AG09309 (cell line): ENCODE measurements at places on chromosomes 2 and 18.
A peak's percentile ranks its signal among the peaks of the same experiment; 100 is the strongest.

GRCh38 chr2:221154176-221154575, 417.9 kb downstream of the EPHA4 start:
- no peak for DNase-seq

DNA sequence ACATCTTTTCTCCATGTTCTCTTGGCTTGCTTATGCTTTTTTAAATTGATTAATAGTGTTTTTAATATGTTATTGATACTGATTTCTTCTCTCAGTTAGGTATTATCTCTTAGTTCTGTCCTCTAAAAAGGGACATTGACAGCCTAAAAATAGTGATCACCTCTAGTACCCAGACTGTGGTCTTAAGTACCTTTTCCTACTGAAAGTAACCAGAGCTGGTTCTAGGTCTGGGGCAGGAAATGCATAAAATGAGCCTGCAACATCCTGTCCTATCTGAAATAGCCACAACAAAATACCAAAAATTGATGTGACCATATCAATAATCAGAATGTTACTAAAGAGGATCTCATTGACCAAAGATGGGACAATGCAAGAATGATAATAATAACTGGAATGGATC, 113.3 kb downstream of the DNAH6 start:
- DNase-seq = no peak

DNA sequence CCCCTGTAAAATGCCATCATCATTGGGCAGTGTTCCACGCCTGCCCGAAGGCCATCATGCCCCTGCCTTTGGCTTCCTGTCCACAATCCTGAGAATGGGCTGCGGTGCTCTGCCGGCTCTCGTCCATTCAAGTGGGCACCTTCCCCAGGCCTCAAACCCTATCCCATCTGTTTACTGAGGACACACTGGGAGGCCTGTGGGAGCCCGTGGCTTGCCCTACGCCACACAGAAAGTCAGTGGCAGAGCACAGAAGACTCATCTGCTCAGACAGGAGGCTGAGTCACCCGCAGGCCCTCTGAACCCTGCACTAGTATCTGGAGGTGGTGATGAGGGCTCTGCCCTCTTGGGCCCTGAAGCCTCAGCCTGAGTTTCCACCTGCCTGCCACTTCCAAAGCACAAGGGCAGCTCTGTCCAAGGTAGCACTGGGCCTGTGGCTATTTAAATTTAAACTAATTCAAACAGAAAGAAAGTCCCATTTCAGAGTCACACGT, 19.1 kb upstream of the ANKRD53 start:
- DNase-seq = no peak

DNA sequence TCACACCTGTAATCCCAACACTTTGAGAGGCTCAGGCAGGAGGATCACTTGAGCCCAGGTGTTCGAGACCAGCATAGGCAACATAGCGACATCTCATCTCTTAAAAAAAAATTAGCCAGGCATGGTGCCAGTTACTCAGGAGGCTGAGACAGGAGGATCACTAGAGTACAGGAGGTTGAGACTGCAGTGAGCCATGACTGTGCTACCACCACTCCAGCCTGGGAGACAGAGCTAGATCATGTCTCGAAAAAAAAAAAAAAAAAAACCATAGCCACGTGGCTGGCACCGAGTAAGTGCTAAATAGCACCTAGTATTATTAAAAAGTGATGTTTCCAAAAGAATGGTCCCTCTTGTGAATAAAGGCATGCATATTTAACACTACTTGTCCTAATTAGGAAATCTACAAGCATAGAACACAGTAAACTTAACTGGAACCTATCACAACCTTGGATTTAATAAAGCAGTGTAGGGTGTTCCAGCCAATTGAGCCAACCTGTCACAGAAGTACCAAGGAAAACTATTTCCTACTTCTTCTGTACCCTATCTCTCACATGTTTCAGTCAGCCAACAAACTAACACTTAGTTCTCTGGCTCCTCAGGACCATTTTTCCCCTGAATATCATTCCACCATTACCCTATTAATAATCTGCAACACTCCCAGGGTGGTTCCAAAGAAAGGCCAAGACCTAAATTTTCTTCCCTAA, 8.8 kb downstream of the RAB1A start:
- no peak for DNase-seq

GRCh38 chr2:120751553-120751952, 15.9 kb downstream of the GLI2 start:
- no peak for DNase-seq

- peak; percentile 2 for DNase-seq
These were observed 45.2 kb downstream of the GAREM1 start for GRCh38 chr18:32425466-32425865.

DNA sequence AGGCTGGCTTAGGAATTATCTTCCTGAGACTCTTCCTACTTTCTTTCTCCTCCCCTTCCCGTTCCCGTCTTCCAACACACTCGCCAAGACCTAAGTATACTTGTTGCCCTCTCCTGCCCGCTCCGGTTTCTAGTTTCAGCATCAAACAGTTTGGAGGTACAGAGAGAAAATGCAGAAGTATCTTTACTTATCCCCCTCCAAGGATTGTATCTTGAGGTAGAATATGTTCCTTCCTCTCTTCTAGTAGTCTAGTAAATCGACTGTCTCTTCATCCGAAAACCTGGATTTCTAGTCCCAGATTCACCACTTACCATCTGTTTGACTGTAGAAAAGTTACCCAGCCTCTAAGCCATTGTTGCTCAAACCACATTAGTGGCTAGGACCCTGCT, 755 bp downstream of the EIF4E2 start:
- DNase-seq = no peak

- DNase-seq = no peak
These were observed 8.6 kb upstream of the PLEKHM3 start for GRCh38 chr2:208033701-208034502.

- no peak for DNase-seq
These were observed 377.1 kb downstream of the CDH19 start for GRCh38 chr18:66226782-66227181.

DNA sequence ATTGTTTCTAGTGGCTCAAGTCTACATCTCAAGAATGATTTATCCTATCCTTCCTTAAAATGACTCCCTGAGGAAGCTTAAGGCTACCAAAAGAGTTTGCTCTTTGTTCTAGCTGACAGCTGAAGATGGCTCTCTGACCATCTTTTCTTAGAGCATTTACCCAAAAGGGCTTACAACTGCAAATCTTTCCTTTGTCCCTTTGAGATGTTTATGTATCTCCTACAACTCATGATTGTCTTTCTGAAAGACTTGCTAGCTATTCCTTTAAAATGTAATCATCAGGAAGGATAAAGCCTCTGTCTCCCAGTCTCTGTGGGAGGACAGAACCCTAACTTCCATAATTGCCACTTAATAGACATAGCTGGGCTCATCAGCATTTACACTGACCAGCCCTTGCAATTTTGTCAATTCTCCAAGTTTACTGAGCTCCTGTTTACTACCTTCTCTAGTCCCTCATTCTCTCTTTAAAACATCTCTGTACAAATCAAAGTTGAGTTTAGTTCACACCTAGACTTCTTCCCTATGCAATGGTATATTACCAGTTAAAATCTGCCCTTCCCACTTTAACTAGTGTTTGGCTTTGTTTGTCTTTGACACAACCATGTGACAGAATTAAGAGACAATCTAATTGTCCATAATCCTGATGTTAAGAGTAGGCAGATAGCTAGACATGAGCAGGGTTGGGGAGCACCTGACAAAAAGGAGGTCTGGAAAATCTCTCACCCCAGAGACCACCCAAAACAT, 188.2 kb downstream of the PTH2R start:
- no peak for DNase-seq

- DNase-seq = no peak
These were observed 116.4 kb downstream of the CHN1 start for GRCh38 chr2:174888646-174889271.

GRCh38 chr2:189409131-189409530, 32.1 kb upstream of the WDR75 start:
- no peak for DNase-seq

DNA sequence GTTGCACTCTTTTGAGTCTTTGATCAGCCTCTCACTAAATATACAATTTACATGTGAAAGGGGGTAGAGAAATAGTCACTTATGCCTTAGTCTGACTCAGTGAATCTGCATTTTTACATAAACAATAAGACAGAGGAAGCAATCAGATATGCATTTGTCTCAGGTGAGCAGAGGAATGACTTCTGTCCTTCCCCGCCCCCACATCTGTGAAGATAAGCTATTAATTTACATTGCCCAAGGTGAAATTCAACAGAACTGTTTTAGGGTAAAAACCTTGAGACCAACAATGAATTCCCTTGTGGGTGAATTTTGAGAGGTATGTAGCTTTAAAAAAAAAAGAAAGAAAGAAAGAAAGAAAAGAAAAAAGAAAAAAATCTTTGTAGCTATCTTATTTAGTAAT, 1302.9 kb upstream of the ACVR2A start:
- DNase-seq = no peak

DNA sequence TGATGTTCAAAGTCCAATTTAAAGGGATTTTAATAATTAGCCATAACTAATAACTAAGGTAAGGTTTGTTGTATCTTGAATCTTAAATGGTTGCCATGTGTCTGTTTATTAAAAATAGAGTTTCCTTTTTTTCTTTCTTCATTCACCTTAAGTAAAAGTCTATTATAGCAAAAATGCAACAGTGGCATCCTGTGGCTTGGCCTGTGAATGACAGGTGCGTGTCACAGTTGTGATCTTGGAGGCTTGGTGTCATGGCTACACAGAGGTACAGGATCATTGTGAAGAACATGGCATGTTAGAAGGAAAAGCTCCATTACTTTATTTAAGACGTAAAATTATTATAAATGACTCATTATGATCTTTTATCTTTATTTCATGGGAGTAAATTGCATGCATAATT, 246.1 kb downstream of the BCL2 start:
- DNase-seq = no peak

DNA sequence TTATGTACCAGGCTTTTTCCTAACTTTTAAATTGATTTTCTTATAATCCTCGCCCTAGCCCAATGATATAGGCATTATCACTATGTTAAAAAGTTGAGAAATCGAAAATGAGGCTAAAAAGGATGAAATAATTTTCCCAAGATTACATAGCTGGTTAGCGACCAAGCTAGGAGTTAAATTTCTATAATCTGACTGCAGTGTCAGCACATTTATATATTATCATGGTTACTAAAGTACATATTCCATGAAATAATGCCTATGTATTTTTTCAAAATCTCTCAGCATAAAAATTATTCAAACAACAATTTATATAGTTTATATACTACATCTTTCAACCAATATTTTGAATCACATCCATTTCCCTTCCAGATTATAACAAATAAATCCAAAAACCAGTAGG, 317.3 kb upstream of the TFPI start:
- DNase-seq = no peak

DNA sequence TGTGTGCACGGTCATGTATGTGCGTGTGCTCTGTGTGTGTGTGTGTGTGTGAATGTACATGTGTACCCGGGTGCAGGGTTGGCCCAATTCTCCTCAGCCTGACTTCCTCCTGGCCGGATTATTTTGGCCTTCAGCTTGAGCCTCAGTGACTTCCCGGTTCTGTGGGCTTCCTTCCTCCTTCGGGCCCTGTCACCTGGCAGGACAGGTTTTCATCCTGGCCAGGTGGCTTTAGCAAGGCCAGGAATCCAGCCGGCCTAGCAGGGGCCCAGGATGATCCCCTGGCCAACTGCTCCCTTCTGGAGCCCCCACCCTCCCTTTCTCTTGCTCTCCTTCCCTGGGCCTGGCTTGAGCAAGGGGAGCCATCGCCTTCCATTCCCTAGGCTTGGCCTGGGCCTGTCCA, 140.5 kb downstream of the INHBB start:
- no peak for DNase-seq

DNA sequence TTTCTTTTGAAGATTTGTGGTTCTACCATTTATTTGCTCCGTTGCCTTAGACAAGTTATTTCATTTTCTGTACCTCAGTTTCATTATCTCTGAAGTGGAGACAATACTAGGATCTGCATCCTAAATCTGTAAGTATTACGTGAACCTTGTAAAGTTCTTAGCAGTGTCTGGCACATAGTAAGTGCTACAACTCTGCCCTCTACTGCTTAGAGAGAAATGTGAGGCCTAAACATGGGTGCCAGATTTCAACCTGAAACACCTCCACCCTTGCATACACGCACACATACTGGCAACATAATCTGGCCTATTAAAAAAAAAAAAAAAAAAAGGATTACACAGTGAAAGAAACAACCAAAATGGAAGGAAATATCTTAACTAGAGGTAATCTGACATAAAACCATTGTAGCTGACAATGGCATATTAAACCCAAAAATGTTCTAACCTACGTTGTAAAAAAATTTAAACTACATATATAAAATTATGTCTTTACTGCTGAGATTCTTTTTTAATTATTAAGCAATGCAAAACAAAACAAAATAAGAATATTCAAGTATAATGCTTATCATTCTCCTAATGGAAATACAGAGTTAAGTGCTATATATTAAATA, 132.6 kb downstream of the MAP2 start:
- DNase-seq = peak; percentile 32

GRCh38 chr2:45919711-45920111, 268.2 kb downstream of the PRKCE start:
- no peak for DNase-seq

DNA sequence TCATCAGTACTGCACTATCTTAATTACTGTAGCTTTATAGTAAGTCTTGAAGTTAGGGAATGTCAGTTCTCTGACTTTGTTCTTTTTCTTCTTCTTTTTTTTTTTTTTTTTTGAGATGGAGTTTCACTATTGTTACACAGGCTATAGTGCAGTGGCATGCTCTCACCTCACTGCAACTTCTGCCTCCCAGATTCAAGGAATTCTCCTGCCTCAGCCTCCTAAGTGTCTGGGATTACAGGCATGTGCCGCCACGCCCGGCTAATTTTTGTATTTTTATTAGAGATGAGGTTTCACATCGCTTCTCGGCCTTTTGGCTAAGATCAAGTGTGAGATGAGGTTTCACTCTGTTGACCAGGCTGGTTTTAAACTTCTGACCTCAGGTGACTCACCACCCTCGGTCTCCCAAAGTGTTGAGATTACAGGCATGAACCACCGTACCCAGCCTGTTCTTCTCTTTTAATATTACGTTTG, 41.9 kb upstream of the TANC1 start:
- no peak for DNase-seq
